ENCODE measurements at places on chromosomes 1 and 21.
A peak's percentile ranks its signal among the peaks of the same experiment; 100 is the strongest.

DNA sequence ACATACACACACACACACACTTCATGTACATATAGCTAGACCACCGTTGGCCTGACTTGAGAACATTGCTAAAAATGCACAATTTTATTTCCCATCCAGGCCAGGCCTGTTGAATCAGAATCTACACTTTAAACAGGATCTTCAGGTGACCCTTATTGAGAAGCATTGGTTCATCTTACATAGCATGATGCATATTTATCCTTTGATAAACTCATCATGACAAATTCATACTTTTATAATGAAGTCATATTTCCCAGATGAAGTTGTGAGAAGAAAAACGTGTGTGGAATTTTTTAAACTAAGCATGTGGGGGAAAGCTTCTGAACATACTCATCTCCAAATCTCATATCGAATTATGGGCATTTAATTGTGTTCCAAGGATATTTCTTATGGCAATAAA lies 877.7 kb downstream of the MRPL39 start:
- no peak for DNase-seq

GRCh38 chr1:119052267-119052666 lies 64.1 kb upstream of the TBX15 start:
- no peak for DNase-seq

GRCh38 chr1:56773341-56774066 lies 45.7 kb downstream of the FYB2 start:
- no peak for DNase-seq

DNA sequence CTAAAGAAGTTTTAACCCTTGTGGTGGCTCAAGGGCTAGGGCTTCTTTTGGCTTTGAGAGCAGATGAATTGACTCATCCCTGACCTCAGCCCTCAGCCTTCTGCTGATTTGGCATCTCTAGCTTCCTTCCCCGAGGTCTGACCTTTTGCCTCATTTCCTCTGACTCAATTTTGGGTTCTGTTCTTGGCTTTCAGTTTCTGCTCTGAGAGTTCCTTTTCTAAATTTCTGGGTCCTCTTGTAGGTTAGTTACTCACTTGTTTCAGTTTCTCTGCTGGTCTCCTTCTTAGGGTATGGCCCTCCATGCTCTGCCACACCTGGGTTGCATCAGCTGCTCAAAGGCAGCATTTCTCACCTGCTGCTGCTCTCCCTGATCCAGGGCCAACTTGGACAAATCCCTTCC lies 19.4 kb downstream of the PDE4B start:
- no peak for DNase-seq

- DNase-seq, result no peak
These were observed 310.0 kb downstream of the PBX1 start for GRCh38 chr1:164868990-164869389.

DNA sequence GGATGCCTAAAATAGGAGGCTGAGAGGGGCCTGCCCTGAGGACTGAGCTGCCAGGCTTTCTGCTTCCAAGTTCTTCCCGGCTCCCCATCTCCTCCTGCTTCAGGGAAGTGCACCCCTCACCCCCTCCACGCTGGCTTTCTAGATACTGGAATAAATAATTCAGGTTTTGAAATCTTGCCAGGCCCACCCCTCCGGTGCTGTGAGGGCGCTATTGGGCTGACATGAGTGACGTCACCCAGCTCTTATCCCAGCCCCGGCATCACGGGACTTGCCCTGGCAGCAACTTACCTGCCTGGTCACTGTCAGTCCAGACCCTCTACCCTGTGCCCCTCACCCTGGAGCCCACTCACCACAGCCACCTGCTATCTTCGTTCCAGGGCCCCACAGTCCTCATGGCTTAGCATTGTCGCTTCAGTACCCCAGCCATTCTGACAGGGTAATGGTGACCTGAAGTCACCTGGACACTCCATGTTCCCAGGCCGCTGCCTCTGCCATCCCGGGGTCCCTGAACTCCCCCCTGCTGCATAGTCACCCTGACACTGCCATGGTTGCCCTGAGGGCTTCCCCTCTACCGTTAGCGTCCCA lies 819 bp upstream of the GPR3 start:
- DNase-seq, result peak; percentile 74

DNA sequence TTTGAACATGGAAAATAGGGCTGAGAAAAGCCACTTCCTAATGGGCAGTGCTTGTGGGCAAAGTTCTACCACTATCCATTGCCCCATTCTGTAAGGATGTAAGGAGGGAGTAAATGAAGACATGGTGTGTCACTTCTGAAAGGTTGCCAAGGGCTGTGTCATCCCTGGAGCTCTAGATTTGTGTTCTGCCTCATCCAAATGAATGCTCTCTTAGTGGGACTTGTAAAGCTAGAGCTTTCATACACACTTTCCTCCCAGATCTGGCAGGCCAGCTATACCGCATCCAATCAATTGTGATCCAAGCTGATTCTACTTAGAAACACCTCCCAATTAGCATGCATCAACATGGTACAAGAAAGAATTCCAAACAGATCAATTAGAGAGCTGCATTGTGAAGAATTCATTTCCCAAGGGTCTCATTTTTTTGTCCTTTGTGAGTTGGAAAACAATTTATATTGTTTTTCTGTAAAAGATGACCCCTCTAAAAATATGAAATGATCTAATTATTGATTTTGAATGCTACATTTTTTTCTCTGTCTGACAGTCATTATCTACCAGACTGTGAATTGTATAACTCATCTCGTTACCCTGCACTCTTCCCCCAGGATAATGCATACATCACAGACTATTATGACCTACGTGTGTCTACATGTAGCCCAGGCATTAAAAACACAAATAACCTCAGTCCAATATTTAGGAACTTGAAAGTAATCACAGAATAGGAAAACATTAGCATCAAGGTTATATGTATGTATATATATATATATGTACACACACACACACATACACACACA lies 117.1 kb upstream of the DUSP10 start:
- DNase-seq, result no peak

GRCh38 chr1:36753451-36753850 lies 270.7 kb upstream of the CSF3R start:
- no peak for DNase-seq

GRCh38 chr1:14686701-14687100 lies 88.2 kb downstream of the KAZN start:
- peak; percentile 29 for DNase-seq
